ENCODE measurements at places on chromosomes 3 and 15. TPM values are rescaled to one million over a fixed set of nuclear protein-coding genes. Genes with fewer than 3 reads are reported as not detected.

DNA sequence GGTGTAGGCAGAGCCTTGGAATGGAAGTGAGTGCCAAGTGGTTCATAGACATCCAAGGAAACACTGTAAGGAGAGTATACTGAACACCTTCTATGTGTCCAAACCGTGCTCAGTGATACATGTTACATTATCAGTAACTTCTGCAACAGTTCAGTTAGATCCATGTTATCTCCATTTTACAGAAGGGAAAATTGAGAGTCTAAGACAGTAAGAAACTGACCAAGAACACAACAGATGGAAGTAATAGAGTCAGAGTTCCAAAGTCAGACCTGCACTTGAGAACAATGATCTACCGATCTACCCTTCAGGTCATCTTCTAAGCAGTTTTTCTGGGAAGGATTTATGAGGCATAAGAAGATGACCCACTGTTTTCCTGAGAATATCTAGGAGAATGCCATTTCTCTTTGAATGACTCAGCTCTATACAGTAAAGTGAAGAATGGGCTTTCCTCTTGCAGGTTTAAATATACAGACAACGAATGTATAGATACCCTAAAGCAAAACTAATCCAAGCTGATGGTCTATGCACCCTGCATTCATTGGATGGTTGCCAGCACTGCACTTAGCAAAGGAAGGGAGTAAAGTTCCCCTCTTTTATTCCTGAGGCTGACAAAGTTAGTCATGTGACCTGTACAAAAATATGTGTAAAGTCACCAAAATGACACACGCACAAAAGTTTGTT, 604.1 kb upstream of the MDFIC2 start:
- no peaks in the 10 kb centered on the region for H3K27me3 ChIP-seq
- no peaks in the 10 kb centered on the region for H3K36me3 ChIP-seq
- H3K27ac ChIP-seq: no peak overlapping the region

DNA sequence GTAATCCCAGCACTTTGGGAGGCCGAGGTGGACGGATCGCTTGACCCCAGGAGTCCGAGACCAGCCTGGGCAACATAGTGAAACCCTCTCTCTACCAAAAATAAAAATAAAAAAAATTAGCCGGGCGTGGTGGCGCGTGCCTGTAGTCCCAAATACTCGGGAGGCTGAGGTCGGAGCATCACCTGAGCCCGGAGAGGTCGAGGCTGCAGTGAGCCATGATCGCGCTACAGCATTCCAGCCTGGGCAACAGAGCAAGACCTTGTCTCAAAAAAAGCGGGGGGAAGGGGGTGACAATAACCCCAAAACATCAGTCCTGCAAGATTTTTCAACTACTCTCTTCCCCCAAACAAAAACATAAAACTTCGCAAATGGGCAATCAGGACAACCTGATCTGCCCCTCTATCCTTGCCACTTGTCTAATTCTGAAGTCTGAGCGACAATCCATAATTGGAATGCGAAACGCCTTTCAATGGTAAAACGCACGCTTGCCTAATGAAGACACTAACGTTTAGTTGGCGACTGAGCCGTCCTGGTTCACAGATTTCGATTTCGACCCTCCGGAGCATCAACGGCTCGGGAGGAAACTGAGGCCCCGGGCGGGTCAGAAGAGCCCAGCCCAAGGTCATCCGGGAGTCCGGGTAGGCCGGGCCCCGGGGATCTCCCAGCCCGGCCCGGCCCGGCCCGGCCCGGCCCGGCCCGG, 868 bp downstream of the BTBD1 start:
- peaks cover 18% of the 10 kb centered on the region for H3K4me1 ChIP-seq
- H3K4me3 ChIP-seq: peak overlapping the region; percentile 81
- no peak for DNase-seq
- peak overlapping the region; percentile 2 for H3K27ac ChIP-seq

The DAPK2 gene
- 2.0 TPM for total RNA-seq

DNA sequence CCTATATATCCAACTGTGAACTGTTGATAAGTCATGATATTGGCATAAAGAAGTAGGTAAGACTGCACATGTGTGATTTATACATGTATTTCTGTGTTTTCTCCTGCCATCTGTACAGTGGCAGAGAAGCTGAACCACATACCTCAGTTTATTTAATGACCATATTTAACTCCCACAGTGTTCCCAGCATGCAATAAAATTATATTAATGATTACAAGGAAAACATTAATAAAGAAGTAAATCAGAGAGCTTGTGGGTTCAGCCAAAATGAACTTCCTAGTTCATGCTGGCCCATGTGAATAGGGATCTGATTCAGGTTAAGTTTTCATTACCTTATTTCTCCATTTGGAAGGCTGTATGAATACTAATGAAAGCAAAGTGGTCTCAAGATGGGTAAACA, 439.2 kb downstream of the CNTN6 start:
- H3K27ac ChIP-seq: no peak overlapping the region
- H3K4me3 ChIP-seq: no peak overlapping the region
- H3K4me1 ChIP-seq: no peaks in the 10 kb centered on the region

DNA sequence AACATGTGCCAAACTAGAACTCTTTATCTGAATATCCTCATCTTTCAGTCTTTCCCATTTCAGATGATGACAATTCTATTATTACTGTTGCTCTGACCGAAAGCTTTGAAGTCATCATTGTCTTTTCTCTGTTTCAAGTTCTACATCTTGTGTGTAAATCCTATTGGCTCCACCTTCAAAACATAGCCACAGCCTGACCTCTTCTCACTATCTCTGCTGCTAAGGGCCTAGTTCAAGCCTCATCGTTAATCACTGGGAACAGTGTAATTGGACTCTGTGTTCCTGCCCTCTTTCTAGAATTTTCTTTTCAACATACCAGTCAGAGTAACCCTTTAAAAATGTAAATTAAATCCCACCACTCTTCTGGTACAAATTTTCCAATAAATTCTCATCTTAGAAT, 105.1 kb downstream of the OXSM start:
- H3K27ac ChIP-seq: no peak overlapping the region
- no peaks in the 10 kb centered on the region for H3K4me1 ChIP-seq
- H3K36me3 ChIP-seq: no peaks in the 10 kb centered on the region
- no peaks in the 10 kb centered on the region for H3K27me3 ChIP-seq
- no peak for DNase-seq

GRCh38 chr3:60933824-60934223, 317.4 kb downstream of the FHIT start:
- no peak for DNase-seq
- H3K36me3 ChIP-seq: no peaks in the 10 kb centered on the region
- no peaks in the 10 kb centered on the region for H3K27me3 ChIP-seq
- no peak overlapping the region for H3K4me3 ChIP-seq
- H3K4me1 ChIP-seq: peaks cover 11% of the 10 kb centered on the region
- H3K27ac ChIP-seq: no peak overlapping the region

- peaks cover 4% of the 10 kb centered on the region for H3K4me1 ChIP-seq
- no peak overlapping the region for H3K27ac ChIP-seq
- peaks cover 3% of the 10 kb centered on the region for H3K27me3 ChIP-seq
- no peak overlapping the region for H3K4me3 ChIP-seq
- no peak for DNase-seq
Observed at GRCh38 chr15:91508633-91509032, 344.9 kb upstream of the SLCO3A1 start.

The CLDN18 gene
- total RNA-seq: 19.5 TPM

GRCh38 chr3:153144779-153145178, 17.2 kb upstream of the RAP2B start:
- H3K4me3 ChIP-seq: no peak overlapping the region
- no peak overlapping the region for H3K27ac ChIP-seq
- no peaks in the 10 kb centered on the region for H3K36me3 ChIP-seq
